Jurkat, Clone E6-1 (cell line): ENCODE measurements at places on chromosomes 7 and 10.

DNA sequence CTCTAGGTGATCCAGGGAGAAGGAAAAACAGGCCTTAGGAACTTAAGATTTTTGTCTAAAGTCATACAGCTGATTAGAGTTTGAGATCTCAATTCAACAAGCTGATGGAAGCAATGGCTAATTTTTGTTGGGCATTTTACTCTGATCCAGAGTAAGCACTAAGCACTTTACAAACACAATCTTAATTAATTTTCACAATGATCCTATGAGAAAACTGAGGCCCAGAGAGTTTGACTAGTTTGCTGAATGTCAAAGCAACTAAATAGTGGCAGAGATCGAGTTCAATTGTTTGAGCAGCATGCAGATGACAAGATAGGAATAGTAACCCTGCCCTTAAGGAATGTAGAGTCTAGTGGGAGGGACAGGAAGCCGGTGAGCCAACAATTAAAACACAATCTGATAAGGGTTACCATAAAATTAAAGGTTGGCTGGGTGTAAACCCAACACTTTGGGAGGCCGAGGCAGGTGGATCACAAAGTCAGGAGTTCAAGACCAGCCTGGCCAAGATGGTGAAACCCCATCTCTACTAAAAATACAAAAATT lies 13.5 kb upstream of the RPEL1 start:
- no peak for DNase-seq

DNA sequence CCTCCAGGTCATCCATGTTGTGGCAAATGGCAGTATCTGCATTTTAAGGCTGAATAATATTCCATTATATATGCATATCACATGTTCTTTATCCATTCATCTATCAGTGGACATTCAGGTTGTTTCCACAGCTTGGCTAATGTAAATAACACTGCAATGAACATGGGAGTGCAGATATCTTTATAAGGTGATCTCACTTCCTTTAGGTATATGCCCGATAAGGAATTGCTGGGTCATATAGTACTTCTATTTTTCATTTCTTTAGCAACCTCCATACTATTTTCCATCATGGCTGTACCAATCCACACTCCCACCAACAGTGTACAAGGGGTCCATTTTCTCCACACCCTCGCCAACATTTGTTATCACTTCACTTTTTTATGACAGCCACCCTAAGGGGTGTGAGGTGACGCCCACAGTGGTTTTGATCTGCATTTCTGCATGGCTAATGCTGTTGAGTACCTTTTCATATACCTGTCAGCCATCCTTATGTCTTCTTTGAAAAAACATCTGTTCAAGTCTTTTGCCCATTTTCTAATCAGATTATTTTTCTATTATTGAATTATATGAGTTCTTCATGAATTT lies 18.9 kb downstream of the ABI1 start:
- DNase-seq: no peak

DNA sequence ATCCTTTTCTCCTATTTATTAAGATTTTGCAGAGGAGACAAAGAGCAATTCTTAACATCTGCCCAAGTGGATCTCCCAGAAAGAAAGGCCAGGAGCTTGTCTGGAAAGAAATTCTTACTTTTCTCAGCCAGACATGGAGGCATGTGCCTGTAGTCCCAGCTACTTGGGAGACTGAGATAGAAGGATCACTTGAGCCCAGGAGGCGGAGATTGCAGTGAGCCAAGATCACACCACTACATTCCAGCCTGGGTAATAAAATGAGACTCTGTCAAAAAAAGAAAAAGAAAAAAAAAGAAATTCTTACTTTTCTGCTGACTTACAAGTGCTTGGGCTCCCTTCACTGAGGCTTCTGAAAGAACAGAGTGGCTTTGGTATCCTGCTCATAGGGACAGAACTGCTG lies 2.4 kb upstream of the CYP3A43 start:
- DNase-seq: no peak

- DNase-seq: no peak
Observed at GRCh38 chr7:155124706-155125105, 54.6 kb downstream of the HTR5A start.

- DNase-seq: no peak
Observed at GRCh38 chr10:128932071-128932820, 534.8 kb upstream of the MGMT start.

GRCh38 chr7:75546237-75547015 lies 54.3 kb downstream of the SPDYE5 start:
- DNase-seq: no peak

DNA sequence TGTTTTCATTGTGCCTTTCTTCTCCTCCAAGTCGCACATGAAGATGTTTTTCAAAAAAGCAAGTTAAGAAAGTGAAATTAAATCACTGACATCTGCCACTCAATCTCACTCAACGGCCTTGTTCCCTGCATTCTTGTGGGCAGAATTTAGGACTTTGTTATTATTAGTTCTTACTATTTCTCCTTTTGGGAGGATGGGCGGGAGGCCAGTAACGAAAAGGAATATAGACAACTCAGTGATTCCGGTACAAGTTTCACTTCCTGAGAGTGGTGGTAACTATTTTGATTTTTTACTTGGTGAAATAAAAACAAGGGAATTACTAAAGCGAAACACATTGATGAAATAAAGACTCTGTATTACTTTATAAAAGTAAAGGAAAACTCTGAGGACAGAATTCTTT lies 231.9 kb upstream of the HABP2 start:
- no peak for DNase-seq

DNA sequence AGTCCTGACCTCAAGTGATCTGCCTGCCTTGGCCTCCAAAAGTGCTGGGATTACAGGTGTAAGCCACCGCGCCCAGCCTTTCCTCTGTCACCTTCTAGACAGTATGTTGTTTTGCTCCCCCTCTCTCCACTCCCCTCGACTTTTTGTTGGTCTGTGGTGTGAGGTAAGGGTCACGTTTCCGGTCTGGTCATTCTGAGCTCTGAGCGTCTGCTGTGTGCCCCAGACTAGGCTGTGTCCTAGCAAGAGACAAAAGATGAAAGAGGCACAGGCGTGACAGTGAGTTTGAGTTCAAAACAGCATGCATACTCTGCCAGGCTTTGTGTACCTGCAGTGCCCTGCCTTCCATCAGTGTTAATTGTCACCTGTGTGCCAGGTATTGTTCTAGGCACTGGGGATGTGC lies 87.4 kb upstream of the PPIF start:
- no peak for DNase-seq

GRCh38 chr7:17719998-17720397 lies 220.3 kb downstream of the SNX13 start:
- DNase-seq: no peak

DNA sequence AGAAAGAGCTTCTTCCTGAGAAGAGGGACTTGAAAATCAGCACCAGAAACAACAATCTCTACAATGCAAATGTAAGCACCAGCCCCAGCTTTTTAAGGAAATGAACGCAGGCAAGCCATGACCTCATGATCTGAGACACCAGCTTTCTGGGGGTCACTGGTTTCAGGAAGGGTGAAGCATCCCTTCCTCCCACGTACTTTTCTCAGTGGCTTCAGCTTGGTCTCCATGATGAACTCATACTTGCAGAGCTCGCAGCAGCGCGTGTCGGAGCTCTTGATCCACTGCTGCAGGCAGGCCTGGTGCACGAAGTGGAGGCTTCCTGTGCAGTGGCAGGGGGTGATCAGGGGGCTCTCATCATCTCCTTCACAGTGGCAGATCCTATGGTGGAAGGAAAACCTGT lies 87.0 kb downstream of the ALOX5 start:
- DNase-seq: no peak

- peak; percentile 60 for DNase-seq
Observed at GRCh38 chr10:106711313-106711906, 453.1 kb downstream of the SORCS1 start.

GRCh38 chr7:131895541-131896164 lies 339.2 kb upstream of the PODXL start:
- DNase-seq: no peak

DNA sequence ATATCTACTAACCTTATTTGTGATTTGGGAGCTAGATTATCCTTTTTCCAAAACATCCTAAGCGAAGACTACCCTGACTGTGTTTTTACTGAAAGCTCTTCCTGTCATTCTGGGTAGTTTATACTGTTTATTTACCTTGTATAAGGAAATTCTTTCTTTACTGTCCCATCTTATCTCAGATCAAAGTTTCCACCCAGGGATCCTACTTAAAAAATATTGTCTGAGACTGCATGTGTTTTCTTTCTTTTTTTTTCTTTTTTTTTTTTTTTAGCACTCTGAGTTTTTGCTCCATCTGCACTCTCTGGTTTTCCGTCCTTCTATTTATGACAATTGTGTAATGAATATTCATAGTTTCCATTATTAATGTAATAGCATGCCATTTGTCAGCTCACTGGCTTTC lies 26.5 kb downstream of the CDK14 start:
- DNase-seq: no peak

- DNase-seq: no peak
Observed at GRCh38 chr7:651032-651728, 75.3 kb upstream of the DNAAF5 start.

- no peak for DNase-seq
Observed at GRCh38 chr10:12848439-12849173, 152.9 kb downstream of the CCDC3 start.
